ENCODE measurements at places on chromosomes 5 and 9. TPM values are rescaled to one million over a fixed set of nuclear protein-coding genes. Genes with fewer than 3 reads are reported as not detected.
A peak's percentile ranks its signal among the peaks of the same experiment; 100 is the strongest.

The HRH2 gene
- 29.0 TPM for total RNA-seq

The CAVIN4 gene
- not detected for total RNA-seq

The TLR4 gene
- 1.4 TPM for total RNA-seq

The CATSPER3 gene
- 0.44 TPM for total RNA-seq

The PCDHB2 gene
- not detected for total RNA-seq

The LIX1 gene
- total RNA-seq, result not detected

DNA sequence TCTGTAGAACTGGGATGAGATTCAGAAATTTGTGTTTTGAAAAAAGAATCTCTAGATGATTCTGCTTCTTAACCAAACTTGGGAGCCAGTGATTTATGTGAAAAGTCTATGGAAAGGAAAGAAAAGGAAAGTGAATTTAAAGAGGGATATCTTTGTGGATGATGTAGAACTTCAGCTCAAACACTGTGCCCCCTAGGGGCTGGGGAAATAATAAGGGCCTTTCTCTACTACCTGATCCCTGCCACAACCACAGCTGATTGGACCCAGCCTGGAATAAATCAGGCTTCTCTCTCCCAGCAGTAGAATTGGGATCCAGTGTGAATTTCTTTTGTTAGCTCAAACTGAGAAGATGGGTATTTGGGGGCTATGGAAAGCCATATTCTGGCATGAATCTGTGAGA, 155.0 kb downstream of the PRELID2 start:
- DNase-seq, result no peak

DNA sequence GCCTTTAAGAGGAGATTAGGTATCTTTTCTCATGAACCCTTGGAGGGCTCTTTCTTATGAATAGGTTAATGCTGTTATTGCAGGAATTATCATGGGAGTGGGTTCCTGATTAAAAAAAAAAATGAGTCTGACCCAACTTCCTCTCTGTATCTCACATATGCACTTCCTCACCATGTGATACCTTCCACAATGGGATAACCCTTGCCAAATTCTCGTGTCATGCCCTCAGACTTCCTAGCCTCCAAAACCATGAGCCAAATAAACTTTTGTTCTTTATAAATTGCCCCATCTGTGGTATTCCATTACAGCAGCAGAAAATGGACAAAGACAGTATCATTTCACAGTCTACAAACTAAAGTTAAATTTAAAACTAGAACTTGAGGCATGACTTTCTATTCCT, 1.0 kb downstream of the OR1B1 start:
- DNase-seq, result no peak

- no peak for DNase-seq
These were observed 636.4 kb upstream of the ARRDC3 start for GRCh38 chr5:92019376-92019990.

DNA sequence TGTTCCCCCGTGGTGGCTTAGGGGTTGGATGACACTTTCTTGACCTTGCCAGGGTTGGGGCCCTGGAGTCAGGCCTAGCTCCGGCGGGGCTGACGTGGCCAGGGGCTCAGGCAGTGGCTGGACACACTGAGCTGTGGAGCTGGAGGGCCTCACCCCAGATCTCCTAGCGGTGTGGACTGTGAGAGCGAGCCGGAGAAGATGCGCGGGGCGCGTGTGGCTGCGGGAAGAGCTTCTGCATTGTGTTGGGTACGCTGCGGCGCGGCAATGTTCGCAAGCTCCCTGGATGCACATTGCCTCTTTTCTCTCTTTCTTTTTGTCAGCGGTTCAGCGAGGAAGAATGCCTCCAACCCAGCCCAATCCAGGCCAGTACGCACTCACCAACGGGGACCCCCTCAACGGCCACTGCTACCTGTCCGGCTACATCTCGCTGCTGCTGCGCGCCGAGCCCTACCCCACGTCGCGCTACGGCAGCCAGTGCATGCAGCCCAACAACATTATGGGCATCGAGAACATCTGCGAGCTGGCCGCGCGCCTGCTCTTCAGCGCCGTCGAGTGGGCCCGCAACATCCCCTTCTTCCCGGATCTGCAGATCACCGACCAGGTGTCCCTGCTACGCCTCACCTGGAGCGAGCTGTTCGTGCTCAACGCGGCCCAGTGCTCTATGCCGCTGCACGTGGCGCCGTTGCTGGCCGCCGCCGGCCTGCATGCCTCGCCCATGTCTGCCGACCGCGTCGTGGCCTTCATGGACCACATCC, 4.8 kb downstream of the NR2F1 start:
- no peak for DNase-seq

- DNase-seq, result no peak
These were observed 31.6 kb downstream of the NSUN2 start for GRCh38 chr5:6601271-6601670.

DNA sequence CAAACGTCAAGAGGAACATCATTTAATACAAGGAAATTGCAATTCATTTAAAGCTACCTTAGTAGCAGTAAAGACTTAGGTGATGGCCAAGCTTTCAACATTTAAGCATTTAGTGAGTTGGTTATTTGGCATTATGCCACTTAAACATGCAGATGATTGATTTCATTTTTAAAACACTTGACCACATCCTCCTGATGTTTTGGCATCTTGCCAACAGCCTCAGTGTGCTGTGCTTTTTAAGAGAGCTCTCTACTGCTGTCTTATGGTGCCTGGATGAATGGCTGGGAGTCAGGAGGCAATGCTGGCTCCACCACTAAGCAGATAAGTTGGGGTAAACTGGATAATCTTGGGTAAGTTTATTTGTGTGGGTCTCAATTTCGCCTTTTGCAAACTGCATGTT, 364.5 kb downstream of the MAN2A1 start:
- peak; percentile 40 for DNase-seq

- no peak for DNase-seq
These were observed 627.4 kb downstream of the LRRC70 start for GRCh38 chr5:63205976-63206375.

- DNase-seq, result no peak
These were observed 22.2 kb upstream of the ASS1 start for GRCh38 chr9:130422546-130422945.

DNA sequence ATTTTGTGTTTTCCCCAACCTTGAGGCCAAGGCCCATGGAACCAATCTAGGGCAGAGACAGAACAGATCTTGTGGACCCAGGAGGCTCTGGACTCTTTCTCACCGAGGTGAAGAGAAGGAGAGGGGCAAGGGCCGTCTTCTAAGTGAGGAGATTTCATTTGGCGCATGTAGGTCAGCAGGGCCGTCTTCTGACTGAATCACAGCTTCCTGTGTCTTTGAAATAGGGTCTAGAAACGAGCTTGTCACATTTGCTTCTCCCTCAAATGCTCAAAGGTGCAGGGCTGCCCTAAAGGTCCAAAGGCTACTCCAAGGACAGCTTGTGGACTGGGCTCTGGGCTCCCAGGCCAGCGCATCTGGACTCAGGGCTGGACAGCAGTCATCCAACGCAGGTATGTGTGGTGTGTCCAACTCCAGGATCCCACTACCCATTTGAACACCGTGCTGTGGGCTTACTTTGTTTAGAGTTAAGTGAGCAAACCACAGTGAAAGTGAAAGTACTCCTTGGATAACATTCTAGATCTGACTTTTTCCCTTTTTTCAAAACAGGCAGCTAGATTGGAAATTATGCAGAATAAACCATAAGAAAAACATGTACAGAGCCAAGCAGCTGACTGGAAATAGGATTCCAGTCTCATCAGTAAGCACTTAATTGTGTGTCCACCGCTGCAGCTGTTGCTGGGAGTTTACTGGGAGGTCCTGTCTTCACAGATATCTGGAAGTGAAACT, 357.0 kb downstream of the GADD45G start:
- peak; percentile 51 for DNase-seq

GRCh38 chr5:132425975-132426524, 56.5 kb downstream of the SLC22A5 start:
- DNase-seq, result no peak

GRCh38 chr5:100595152-100595811, 60.1 kb downstream of the FAM174A start:
- DNase-seq, result no peak

GRCh38 chr9:99907208-99907532, 716 bp downstream of the STX17 start:
- DNase-seq, result no peak

DNA sequence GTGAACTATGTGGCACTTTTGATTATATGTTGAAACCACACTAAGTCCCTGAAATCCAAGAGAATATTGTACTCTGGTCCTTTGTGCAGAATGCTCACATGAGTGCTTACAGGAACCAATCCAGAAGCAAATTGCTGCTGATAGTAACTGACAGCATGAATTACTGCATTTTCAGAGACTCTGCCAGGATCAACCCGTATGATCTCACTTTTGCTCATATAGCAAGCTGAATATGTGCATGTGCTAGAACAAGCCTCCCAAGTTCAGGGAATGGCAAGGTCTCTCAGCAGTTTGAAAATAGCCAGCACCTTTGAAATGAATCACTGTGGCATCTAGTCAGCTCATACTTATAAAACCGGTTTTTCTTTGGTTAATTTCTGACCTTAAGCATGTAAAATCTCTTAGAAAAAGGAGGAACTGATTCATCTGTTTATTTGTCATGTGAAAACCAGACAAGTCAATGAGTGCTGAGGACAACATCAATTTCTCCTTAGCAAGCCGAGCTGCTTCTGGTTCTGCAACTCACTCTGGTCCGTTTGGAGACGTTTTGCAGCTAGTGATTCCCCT, 215.7 kb upstream of the ELL2 start:
- no peak for DNase-seq

GRCh38 chr9:106816524-106816923, 46.4 kb upstream of the ZNF462 start:
- no peak for DNase-seq

GRCh38 chr5:59081693-59082092, 498.8 kb downstream of the RAB3C start:
- DNase-seq, result no peak

DNA sequence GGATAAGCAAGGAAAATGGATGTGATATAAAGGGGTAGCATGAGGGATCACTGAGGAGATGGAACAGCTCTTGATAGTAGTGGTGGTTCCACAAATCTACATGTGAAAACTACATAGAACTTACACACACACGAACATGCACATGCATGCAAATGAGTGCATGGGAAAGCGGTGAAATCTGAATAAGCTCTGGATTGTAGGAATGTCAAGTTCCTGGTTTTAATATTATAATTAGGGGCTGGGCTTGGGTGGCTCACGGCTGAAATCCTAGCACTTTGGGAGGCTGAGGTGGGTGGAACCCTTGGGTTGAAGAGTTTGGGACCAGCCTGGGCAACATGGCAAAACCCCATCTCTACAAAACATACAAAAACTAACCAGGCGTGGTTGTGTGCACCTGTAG, 13.1 kb upstream of the PDCL start:
- no peak for DNase-seq

DNA sequence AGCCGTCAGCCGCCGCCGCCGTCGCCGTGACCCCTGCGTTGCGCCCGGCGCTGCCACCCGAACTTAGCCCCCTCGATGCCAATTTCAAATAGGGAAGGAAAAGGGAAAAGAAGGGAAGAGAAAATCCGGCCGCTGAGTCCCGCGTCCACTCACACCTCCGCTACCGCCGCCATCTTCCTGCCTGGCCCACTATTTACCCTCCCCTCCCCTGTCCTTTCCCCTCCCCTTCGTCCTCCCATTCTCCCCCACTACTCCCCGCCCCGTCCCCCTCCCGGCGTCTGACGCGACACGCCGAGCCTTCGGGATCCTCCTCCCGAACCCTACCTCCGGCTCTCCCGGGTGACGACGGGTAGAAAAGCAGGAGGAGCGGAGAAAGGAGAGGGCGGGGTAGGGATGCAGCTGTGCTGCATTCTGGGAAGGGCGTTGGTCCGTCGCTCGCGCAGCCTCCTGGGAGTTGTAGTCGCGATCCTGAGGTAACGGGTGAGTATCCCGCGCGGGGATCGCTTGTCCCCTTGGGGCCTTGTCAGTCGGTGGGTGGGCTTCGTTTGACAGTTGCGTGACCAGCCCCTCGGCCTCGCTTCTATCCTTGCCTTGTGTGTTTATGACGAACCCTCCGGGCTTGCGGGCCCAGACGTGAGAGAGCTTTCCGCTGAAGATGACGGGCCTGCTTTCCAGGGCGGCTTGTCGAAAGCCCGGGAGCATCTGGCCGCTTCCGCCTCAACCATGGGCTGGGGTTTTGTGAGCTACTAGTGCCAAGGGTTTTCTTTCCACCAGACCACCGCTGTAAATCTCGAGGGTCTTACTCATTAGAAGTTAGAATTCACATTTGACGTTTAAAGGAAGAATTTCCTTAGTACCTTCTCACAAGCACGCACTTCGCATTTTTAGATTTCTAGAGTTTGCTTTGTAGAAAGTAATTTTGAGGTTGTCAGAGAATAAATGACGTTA, at the start of the genes CERT1 and POLK:
Gene CERT1, minus strand, starts transcription at position 195 of the 948 bp plus-strand sequence. CDS start 422 bp downstream, outside the sequence.
Gene POLK, plus strand, starts transcription at position 457 of the 948 bp plus-strand sequence.
- peak; percentile 87 for DNase-seq

GRCh38 chr5:1027631-1028441, 19.2 kb downstream of the NKD2 start:
- DNase-seq, result no peak

GRCh38 chr5:168669156-168669555, 90.0 kb upstream of the PANK3 start:
- DNase-seq, result no peak

- DNase-seq, result no peak
These were observed 15.6 kb upstream of the BICD2 start for GRCh38 chr9:92780206-92780605.

- DNase-seq, result no peak
These were observed 42.2 kb upstream of the TNFSF8 start for GRCh38 chr9:114972510-114973136.

DNA sequence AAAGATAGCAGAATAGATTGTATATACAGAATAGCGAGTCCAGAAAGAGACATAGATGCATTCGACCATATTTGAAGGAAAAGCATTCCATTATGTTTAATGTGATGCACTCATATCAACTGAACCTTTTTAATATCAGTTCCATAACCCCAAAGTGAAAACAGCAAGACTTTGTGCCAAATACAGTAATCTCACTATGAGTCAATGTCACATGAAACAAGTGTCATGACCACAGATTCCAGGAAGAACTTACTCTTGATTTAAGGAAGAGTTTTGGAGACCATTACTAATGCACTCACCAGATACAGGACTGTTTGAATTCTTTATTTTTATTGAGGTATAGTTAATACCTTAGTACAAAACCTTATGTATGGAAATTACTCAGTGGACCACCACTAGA, 220.5 kb downstream of the SH3GL2 start:
- DNase-seq, result no peak

DNA sequence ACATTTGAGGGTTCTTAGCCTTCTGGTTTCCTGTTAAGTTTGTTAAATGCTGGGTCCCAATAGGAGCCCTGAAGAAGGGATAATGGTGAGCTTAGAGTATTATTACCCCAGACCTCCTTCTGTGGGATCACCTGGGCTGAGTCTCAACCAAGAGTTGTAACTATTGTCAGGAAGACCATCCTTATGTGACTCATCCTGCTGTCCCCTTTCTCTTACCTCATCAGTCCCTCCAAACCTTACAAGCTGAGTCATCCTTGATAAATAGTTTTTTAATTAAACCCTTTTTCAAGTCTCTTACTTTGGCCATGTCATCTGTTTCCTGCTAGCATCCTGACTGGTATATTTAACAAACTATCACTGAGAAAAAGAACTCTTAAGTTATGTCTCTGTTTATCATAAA, 502.8 kb downstream of the LRRC70 start:
- no peak for DNase-seq

GRCh38 chr9:24011009-24011717, 185.1 kb upstream of the ELAVL2 start:
- no peak for DNase-seq
